ENCODE measurements at places on chromosomes 1 and 21. TPM values are rescaled to one million over a fixed set of nuclear protein-coding genes. Genes with fewer than 3 reads are reported as not detected.

The DIO1 gene
- not detected for total RNA-seq

The SPRR1A gene
- not detected for total RNA-seq

The TFAP2E gene
- total RNA-seq, result 0.93 TPM

The GBP2 gene
- total RNA-seq, result 279 TPM

The RGS8 gene
- not detected for total RNA-seq

The CYP4X1 gene
- not detected for total RNA-seq

The AADACL3 gene
- not detected for total RNA-seq

DNA sequence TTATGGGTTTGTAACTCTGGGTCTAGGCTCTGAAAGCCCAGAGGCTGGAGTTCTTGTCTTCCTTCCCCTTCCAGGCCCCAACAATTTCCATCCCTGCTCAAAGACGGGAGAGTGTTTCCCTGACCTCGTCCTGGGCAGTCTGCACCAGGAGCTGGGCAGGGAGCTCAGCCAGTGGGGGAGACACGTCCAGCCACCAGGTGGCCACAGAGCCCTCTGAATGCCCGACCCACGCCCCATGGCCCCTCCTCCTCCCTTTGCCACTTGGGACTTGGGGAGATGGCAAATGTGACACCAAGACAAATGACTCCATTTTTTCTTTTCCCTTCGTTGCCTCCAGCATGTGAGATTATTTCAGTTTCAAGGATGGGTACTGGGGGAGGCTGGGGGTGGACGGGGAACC is 159.9 kb upstream of the AJAP1 start:
- no peak for DNase-seq

- peak; percentile 18 for DNase-seq
Measured at GRCh38 chr1:20634065-20634593, 871 bp downstream of the PINK1 start.

GRCh38 chr1:66271904-66272254 is 262.1 kb upstream of the SGIP1 start:
- no peak for DNase-seq

GRCh38 chr1:244970236-244970743 is 105.9 kb upstream of the HNRNPU start:
- DNase-seq, result peak; percentile 78

GRCh38 chr1:179745131-179745611 is 2.1 kb downstream of the FAM163A start:
- no peak for DNase-seq

DNA sequence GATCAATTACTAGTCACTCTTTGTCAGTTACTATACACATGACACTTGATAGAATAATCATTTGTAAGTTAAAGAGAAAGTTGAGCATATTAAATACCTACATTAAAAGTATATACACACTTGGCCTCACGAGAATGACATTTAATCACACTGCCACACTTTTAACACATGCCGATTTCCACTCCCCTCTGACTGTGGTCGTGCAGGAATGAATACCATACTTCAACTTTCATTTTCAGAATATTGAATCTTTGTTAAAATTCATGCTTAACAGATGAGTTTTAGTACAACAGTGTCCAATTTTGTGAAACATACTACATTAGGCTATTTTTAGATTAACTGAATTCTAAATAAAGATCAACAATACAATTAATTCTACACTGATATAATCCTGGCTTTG is 78.2 kb upstream of the SDC3 start:
- DNase-seq, result no peak

GRCh38 chr1:39872698-39873097 is 10.6 kb downstream of the TRIT1 start:
- no peak for DNase-seq

GRCh38 chr1:243713470-243714186 is 136.4 kb downstream of the AKT3 start:
- no peak for DNase-seq

GRCh38 chr1:91053630-91054029 is 31.8 kb upstream of the ZNF644 start:
- DNase-seq, result no peak

DNA sequence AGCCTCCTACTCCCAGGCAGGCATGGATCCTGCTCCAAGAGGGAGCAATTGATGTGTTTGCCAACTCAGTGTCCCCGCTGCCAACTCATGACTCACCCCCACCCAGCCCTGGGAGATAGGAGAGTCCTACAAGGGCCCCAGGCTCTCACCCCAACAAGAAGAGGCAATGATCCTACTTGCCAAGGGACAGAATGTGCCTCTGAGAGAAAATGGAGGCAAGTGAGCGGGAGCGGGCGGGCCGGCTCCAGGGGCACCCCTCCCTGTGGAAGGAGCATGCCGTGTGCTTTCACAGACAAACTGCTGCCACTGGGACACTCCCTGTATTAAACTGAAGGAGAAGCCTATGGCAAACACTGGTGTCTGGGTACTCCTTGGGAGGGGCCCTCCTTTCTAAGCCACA is 16.7 kb downstream of the PKP1 start:
- no peak for DNase-seq

- no peak for DNase-seq
Measured at GRCh38 chr21:28496517-28496916, 496.2 kb downstream of the LTN1 start.

GRCh38 chr1:218401998-218402785 is 57.1 kb downstream of the TGFB2 start:
- DNase-seq, result no peak

DNA sequence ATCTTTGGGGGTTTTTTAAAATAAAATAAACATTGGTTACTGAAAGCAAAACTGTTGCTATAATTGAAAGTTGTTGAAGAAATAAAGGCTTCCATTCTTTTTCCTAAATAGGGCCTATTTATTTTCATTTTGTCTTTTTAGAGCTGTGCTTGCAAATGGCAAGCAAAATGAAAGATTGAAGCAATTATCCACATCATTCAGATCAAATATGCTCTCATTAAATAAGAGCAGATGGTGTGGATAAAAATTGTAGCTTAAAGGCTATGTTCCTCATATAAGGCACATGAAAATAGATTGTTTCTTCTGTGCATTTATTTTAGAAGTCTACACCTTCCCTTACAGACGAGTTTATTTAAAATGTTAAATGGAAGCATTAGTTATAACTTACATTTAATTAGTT is 1317.7 kb downstream of the MRPL39 start:
- DNase-seq, result no peak

DNA sequence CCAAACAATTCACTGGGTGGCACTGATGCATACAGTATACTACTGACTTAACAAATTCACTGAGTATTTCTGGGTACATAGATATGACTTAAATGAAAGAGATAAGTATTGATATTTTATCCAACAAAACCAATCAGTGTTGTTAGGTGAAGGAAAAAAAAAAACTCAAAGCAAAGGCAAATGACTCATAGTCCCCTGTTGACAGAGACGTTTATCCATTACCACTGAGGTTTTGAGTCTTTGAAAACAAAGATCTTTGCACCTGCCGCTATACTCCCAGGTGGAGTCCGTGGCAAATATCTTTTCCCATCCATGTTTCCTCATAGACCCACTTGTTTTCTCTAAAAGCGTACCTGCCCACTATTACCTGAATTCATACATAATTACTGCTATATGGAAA is 18.4 kb downstream of the DYNLT5 start:
- DNase-seq, result no peak

DNA sequence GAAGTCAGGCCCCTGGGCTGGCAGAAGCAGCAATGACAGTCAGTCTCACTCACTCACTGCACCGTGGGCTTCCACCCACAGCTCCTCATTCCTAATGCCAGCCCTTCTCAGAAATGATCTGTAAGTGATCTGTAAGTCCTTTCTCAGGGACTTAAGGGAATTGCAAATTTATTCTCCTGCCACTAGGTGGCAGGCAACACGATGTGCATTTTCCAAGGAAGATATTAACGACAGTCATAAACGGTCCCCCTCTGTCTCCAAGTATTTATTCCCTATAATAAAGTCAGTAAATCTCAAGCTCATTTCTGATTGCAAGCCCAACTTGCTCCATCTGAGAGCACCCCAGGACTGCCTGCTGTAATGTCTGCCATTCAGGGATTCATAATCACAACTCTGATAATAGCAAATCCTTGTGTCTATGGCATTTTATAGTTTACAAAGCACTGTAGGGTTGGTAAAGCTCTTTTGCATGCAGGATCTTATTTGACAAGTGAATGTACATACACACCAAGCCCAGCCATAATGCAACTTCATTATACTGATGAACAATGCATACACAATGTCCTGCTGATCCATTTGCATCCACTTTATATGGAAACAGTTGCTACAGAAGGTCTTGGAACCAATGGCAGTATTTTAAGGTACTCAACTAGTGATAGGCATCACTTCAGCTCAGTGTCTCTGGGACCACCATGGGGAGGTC is 380.5 kb upstream of the CAMK1G start:
- DNase-seq, result peak; percentile 8
